Tibial nerve (tissue), 4 donors: ENCODE measurements at places on chromosomes 6 and 20.

- H3K27ac ChIP-seq, result no peak overlapping the region
- H3K4me3 ChIP-seq, result no peak overlapping the region
- no peaks in the 10 kb centered on the region for H3K36me3 ChIP-seq
- H3K27me3 ChIP-seq, result peaks cover 8% of the 10 kb centered on the region
- no peak for DNase-seq
Measured at GRCh38 chr6:35933844-35934243, 12.9 kb upstream of the SRPK1 start.

- H3K4me3 ChIP-seq, result no peak overlapping the region
- DNase-seq, result no peak
- H3K27me3 ChIP-seq, result no peaks in the 10 kb centered on the region
- H3K36me3 ChIP-seq, result no peaks in the 10 kb centered on the region
- no peak overlapping the region for H3K27ac ChIP-seq
Measured at GRCh38 chr20:23410916-23411695, 10.2 kb downstream of the NAPB start.

DNA sequence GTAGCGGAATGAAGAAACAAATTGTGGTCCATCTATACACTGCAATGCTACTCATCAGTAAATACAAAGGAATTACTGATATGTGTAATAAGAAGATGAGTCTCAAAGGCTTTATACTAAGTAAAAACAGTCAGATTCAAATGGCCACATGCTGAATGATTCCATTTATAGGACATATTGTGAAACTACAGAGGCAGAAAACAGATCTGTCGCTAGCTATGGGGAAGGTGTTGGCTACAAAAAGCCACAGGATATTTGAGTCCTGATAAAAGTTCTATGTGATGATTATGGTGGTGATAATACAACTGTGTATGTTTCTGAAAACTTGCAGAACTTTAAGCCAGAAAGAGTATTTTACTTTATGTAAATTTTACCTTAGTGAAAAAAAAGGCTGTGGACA, 313.2 kb downstream of the HDGFL1 start:
- no peaks in the 10 kb centered on the region for H3K36me3 ChIP-seq
- H3K4me3 ChIP-seq, result no peak overlapping the region
- DNase-seq, result no peak
- H3K27ac ChIP-seq, result no peak overlapping the region
- peaks cover 6% of the 10 kb centered on the region for H3K4me1 ChIP-seq

DNA sequence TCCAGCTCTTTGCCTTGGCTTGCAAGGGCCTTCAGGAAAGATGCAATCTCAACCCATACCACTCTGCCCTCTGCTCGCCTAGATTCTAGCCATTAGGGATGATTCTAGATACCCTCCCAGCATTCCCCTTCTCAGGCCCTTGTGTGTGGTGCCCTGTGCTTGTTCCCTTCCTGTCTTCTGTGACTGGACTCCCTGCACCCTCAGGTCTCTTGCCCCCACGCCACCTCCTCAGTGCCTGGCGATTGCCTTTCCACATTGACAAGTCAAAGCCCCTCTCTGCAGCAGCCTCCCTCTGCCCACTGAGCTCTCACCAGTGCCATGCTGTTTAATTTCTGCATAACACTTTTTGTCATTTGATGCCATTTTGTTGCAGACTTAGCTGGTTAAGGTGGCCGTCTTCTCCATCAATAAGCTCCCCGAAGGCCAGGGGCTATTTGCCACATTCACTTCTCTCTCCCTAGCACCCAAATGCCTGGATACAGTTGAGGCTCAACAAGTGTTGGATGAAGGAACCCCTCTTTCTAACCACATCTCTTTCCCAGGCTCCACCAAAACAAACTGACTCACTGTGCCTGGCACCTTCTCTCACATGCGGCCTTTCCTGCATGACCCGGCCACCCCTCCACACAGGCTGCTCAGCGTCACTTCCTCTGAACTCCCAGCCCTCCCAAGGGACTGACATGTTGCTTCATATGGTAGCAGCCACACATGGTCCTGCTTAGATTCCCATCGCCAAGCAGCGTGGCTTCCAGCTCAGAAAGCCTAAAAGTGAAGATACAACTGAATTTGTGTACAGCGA, 4.6 kb upstream of the TXNDC5 start:
- no peaks in the 10 kb centered on the region for H3K36me3 ChIP-seq
- H3K4me1 ChIP-seq, result no peaks in the 10 kb centered on the region
- H3K27me3 ChIP-seq, result no peaks in the 10 kb centered on the region
- no peak overlapping the region for H3K27ac ChIP-seq
